Thyroid gland (tissue), 4 donors: ENCODE measurements at places on chromosomes 3 and 15.

- no peak for DNase-seq
These were observed 23.7 kb downstream of the FILIP1L start for GRCh38 chr3:100090669-100091005.

DNA sequence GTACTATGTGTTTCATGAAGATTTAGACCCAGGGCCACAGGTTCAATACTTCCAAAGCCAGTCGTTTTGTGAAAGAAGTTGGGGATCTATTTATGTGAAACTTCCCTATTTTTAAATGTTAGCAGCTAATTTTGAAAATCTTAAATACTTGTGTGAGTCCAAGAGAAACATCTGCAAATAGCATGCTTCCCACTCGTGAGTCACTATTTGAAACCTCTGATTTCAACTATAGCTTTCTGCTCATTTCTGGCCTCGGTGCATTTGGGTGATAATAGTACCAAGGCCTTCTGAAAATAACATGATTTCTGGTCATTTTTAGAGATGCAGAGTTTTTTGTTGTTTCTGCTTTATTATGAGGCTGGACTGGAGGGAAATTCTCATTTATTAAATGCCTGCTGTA is 110.0 kb downstream of the OPA1 start:
- no peak for DNase-seq

- no peak for DNase-seq
These were observed 248.2 kb downstream of the UNC13C start for GRCh38 chr15:54226455-54226854.

DNA sequence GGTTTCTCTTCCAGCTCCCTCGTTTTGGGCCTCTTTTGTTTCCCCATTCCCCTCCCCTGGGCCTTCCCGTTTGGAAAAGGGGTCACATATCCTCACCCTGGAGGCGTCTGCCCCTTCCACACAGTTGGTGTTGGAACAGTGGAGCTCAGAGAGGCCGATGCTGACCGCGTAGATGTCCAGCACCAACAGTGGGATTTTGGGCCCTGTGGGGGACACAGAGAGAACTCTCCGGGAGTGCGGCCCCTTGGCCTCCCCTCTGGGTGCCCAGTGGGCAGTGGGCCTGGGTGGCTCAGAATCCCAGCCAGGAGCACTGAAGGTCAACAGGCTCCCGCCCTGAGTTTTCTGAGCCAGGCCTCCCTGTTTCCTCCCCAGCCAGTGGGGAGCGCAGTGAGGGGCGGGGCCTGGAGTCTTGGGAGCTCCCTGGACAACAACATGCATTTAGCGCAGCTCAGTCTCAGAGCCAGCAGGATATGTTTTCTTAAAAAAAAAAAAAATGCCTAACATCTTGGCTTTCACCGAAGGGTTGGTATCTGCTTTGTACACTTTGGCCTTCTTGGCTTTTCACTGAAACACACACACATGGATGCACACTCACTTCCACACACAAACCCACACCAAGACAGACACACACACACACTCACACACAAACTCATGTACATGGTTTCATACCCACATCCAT is 670 bp upstream of the ISLR start:
- DNase-seq, result peak; percentile 70

GRCh38 chr15:57385923-57386390 is 9.7 kb downstream of the CGNL1 start:
- no peak for DNase-seq

- DNase-seq, result no peak
These were observed 38.6 kb downstream of the UMPS start for GRCh38 chr3:124768812-124769211.

DNA sequence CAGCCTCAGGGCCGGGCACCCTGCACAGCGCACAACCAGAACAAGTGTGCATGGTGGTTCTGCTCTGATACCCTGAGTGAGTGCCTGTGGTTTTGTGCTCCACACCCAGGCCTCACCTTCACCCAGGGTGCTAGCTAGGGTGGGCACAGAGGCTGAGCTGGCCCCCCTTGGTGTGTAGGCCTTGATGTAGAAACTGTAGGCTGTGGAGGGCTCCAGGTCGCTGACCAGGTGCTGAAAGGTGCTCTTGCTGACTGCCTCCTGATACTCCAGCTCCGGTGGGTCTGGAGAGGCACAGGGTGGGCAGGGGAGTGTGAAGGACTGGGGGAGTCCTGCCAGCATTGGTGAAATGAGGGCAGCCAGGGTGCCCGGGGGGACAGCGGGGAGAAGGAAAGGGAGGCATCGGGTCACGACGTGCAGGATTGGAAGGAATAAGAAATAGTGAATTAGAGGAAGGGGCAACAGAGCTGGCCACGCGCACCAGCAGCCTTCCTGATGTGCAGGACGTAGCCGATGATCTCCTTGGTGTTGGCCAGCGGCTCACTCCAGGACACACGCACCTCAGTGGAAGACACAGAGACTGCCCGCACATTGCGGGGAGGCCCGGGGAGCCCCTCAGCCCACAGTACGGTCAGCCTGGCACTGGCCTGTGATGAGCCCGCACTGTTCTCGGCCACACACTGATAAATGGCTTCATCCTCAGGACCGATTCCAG is 26.6 kb downstream of the RNU5B-1 start:
- no peak for DNase-seq

- DNase-seq, result no peak
These were observed 62.2 kb downstream of the AAGAB start for GRCh38 chr15:67192185-67192820.

GRCh38 chr3:126040386-126040785 is 43.5 kb downstream of the SLC41A3 start:
- no peak for DNase-seq

DNA sequence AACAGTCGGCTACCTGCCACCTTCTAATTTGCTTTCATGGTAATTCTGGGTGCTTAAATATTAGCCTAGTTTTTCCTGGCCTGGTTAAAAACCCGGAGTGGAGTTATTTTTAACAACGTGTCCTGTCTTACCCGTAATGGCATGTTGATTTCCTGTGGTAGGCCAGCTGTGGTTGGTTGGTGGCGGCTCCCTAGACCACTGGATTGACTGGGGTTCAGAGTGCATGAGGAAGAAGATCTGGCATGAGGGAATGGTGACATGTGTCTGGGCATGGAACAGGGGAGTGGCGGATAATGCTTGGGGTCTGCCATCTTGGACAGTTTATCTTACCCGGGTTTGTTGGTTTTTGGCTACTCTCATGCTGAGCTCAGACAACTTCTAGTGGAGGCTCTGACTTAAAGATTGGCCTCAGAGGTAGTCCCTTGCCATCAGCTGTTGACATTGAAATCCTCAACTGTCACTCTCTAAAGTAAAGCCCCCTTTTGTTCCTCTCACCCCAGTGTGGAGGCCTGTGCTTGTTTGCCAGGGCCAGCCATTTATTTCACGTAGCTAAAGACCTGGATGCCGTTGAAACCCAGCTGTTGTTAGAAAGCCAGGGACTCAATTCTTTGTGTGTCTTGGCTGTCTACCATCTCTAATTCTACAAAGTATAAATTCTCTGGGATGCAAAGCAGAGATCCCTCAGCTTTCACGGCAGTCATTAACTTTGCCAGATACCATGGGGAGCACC is 81.6 kb downstream of the DNASE1L3 start:
- no peak for DNase-seq

DNA sequence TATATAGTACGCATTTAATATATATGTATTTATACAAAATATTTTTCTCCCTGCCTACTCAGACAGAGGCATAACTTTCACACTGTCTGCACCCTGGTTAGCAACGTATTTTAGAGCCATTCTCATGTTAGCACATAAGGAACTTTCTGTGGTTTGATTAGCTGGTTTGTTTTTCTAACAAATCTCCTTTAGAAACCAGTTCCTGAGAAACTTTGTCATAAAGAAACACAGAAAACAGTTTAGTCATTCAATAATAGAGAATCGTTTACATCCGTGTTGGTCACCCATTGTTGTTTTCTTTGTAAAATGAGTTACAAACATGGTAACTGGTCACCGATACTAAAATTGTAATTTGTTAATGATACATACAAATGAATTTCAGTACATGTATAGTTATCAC is 5.9 kb upstream of the NGRN start:
- DNase-seq, result no peak

GRCh38 chr3:151226088-151226563 is 23.1 kb upstream of the GPR171 start:
- no peak for DNase-seq

- no peak for DNase-seq
These were observed 645.8 kb upstream of the TBL1XR1 start for GRCh38 chr3:177842743-177843734.

DNA sequence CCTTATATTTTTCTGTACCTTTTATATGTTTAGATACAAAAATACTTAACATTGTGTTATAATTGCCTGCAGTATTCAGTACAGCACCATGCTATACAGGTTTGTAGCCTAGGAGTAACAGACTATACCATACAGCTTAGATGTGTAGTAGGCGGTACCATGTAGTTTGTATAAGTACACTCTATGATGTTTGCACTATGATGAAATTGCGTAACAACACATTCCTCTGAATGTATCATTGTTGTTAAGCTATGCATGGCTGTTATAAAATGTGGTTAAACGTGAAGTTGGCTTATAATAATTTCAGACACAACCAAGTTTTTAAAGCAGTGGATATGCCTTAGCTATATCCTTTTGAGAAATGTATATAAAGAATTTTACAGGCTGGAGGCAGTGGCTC is 328.3 kb downstream of the PLCL2 start:
- no peak for DNase-seq

- no peak for DNase-seq
These were observed 46.4 kb downstream of the TNFAIP8L3 start for GRCh38 chr15:51048308-51048707.

DNA sequence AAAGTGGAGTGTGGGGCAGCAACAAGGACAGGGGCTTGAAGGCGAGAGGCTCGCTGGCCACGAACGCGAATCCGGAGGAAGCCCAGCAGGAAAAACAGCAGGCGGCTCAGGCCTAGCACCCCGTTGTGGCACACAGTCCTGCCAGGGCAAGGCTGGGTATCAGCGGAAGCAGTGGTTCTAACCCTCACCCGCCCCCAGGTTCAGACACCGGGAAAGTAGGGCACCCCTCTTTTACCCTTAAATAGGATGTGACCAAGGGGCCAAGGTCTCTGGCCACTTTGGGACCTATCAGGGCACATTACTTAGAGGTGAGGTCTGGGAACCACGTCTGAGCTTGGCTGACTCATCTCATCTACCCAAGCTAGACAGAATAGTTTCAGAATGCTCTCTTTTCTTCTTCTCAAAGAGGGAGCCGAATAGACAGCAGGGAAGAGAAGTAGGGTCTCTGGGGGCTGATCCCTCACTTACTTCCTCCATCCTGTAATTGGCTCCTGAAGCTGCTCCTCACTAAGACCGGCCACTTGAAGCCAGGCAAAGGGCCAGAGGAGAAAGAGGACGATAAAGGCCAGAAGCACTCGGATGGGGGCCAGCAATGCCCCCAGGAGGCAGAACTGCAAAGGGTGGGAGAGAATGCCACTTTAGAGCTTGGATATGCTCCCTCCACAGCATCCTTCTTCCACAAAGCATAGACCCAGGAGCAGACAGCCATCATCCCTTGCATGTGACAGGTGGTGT is 1.7 kb downstream of the LPCAT4 start:
- DNase-seq, result no peak

DNA sequence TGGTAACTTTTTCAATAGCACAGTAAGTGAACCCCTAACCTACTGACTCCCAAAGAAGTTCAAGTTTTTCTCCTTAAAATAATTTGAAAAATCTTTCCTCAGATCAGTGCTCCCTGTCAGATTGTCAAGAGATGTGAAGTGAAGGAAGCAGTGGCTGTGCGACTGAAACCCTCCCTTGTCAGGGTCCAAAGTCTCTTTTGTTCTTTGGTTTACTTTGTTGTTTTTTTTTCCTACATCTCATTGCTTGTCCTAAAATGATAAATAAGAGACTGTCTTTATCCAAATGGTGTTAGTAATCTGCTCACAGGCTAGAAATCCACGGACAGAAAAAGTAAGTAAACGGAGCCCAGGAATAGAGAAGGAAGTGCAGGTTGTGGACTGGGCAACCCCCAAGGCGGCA is 976 bp upstream of the DPPA4 start:
- no peak for DNase-seq

DNA sequence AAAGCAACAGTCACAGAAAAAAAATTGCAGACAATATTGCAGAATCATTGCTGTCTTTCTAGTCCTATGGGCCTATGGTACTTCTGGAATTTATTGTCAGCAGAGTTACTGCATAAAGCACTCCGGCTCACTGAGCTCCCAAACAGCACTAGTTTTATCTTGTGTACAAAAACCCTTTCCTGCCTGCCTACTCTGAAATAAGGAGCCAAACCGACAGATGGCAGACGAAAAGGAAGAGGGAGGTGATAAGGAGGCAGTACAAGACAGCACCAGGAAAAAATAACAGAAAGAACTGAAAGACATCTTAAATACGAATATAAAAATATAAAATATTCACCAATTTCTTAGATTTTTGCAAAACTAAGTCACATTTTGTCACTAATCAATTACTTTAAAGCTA is 15.6 kb downstream of the HERC1 start:
- no peak for DNase-seq

GRCh38 chr15:50786871-50787270 is 21.4 kb upstream of the SPPL2A start:
- no peak for DNase-seq

DNA sequence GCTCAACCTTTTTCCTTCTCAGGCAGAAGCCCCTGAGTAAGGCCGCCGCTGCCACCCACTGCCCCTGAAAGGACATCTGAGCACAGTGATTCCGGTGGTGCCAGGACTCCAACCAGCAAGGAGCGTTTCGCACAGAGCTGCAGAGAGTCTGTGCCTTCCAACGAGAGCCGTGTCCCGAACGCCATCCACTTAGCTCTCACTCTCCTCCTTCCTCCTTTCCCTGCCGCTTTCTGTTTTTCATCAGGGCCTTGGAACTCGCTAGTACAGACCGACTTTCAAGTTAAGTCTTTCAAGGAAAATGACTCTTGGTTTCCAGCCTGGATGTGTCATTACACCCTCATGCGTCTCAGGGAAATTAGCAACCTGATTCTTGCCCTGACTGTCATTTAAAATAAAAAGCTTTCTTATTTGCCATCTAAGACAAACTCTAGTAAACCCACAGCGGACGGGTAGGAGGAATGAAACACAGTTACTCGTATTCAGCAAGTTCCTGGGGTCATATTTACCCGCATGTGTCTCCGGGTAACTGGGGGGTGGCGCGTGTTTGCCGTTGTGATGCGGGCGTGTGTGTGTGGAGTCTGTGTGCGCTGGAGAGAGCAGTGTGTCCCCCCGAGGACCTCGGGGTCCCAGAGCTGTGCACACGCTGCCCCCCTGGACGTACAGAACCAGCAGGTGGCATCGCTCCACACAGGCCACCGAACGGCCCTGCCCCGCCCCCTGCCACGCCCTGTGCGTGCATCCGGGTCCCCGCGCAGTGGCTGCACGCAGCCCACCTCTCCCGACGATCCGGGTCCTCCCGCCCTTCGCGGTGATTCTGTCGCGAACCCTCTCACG is 30.4 kb upstream of the ALDH1A3 start:
- DNase-seq, result peak; percentile 41

GRCh38 chr15:51377038-51377786 is 35.8 kb downstream of the GLDN start:
- DNase-seq, result no peak

DNA sequence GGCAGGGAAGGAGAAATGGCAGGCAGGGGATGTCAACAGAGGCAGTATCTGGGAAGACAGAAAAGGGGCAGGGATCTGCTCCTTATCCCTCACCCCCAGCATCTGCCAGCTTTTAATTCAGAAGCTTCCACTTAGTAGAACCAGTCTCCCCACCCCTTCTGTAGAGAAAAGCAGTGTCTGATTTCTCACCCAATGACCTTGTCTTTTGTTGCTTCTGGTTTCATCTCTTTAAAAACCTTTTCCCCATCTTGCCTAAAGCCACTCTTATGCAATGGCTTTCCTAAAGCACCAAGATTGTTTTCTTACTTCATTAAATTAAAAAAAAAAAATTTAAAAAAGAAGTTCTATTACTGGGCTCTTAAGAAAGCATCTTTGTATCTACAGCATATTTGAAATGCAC is 27.8 kb downstream of the ARHGEF3 start:
- DNase-seq, result no peak

- peak; percentile 71 for DNase-seq
These were observed 513 bp downstream of the VGLL4 start for GRCh38 chr3:11643201-11643603.
